ENCODE measurements at places on chromosomes 11 and 22.
A peak's percentile ranks its signal among the peaks of the same experiment; 100 is the strongest.

- DNase-seq: no peak
Observed at GRCh38 chr11:3010004-3010403, 17.9 kb upstream of the NAP1L4 start.

GRCh38 chr22:25482868-25483639 is 81.4 kb upstream of the GRK3 start:
- no peak for DNase-seq

DNA sequence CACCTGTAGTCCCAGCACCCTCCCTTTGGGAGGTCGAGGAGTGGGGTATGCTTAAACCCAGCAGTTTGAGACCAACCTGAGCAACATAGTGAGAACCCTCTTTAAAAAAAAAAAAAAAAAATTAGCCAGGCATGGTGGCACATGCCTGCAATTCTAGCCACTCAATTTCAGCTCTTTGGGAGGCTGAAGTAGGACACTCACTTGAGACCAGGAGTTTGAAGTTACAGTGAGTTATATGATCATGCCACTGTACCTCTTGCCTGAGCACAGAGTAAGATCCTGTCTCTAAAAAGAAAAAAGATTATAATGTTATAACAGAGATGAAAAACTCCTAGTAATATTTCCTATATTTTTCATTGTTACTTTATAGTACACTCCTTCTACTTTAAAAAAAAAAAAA is 23.9 kb downstream of the PIK3C2A start:
- no peak for DNase-seq

DNA sequence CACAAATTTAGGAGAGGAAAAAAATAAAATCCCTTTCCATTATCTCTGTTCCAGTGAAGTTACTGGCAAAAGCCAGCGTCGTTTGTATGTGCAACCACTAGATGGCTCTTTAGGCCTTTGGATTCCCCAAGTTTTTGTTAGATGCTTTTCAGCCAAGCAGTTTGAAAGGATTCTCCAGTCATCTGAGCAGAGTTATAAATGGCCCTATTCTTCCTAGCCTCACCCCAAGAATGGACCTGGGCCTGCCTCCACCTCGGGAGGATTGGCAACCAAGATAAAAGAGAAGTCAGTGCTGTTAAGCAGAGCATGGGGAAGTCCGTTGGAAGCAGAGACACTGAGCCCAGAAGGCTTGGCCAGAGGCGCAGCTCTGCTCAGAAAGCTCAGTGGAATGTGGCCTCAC is 15.4 kb downstream of the FAM181B start:
- peak; percentile 46 for DNase-seq

GRCh38 chr11:47131136-47131535 is 45.5 kb downstream of the ARFGAP2 start:
- no peak for DNase-seq

GRCh38 chr11:111019451-111019850 is 226.1 kb upstream of the POU2AF2 start:
- DNase-seq: peak; percentile 44

DNA sequence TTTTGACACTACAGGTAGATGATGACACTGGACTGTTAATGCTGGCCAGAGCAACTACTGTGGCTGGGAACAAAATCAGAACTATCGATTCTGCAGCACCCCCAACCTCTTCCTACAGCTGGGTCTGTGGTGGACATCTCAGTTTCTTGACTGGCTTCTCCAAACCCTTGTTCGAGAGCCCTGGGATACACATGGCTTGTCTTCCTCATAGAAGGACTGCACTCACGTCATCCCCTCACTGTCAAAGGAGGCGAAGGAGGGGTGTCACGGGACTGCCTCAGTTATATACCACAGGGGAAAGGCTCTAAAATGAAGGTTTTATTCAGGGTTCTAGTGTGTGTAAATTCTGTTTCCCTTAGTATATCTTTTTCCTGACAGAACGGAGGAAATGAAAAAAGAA is 44.9 kb downstream of the PITPNB start:
- DNase-seq: no peak

- no peak for DNase-seq
Observed at GRCh38 chr11:50278756-50279155, 246.1 kb downstream of the OR4C45 start.

DNA sequence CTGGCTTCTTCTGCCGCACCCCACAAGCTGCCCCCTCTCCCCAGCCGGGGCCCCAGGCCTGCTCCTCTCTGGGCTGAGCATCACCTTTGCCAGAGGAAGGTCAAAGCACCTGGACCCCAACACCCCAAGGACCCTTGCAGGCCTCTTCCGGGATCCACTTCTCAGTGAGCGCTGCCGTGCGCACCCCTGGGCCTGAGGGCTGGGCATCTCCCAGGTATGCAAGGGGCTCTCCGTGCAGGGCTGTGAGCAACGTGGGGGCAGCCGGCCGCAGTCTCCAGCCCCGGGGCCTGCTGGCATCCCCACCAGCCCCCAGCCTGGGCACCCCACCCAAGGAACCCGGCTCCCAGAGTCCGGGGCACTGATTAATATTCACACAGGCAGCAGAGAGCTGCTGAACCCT is 64.0 kb downstream of the BRD1 start:
- no peak for DNase-seq

GRCh38 chr11:72441752-72442207 is 7.4 kb upstream of the CLPB start:
- DNase-seq: no peak

DNA sequence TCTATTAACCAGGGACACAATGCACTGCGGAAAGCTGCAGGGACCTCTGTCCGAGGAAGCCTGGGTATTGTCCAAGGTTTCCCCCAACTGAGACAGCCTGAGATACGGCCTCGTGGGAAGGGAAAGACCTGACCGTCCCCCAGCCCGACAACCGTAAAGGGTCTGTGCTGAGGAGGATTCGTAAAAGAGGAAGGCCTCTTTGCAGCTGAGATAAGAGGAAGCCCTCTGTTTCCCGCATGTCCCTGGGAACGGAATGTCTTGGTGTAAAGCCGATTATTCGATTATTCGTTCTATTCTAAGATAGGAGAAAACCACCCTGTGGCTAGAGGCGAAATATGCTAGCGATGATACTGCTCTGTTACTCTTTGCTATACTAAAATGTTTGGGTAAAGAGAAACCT is 5.2 kb downstream of the BET1L start:
- DNase-seq: peak; percentile 19

- DNase-seq: peak; percentile 31
Observed at GRCh38 chr11:118401880-118402590, 629 bp downstream of the ATP5MG start.

- peak; percentile 67 for DNase-seq
Observed at GRCh38 chr22:40525250-40525884, 111.2 kb downstream of the MRTFA start.

DNA sequence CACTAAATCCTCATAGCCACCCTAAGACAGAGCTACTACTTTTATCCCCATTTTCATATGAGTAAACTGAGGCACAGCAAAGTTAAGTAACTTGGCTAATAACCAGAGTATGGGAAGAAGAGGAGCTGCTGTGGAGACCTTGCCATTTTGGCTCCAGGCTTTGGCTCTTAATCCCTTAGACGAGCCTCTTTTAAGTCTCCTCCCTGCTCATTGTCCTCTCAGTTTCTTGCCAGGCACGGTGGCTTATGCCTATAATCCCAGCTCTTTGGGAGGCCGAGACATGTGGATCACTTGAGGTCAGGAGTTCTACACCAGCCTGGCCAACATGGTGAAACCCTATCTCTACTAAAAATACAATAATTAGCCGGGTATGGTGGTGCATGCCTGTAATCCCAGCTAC is 78.6 kb downstream of the PRR5L start:
- DNase-seq: no peak

- no peak for DNase-seq
Observed at GRCh38 chr11:9302448-9302847, 11.9 kb downstream of the TMEM41B start.

DNA sequence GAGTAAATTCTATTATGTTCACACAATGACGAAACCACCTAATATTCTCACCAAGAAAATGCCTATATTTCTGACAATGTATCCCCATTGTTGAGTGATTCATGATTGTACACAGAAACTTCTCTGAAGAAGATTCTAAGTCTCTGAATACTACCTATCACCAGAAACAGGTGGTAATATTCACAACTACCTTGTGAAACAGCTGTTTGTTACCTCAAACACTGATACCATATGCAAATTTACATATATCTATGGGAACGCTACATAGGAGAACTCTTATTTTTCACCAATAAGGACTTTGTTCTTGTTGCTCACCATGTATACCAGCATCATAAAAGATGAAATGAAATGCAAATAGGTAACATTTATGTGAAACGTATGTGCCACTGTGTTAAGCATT is 59.3 kb downstream of the PDGFD start:
- no peak for DNase-seq

GRCh38 chr22:38935023-38935422 is 22.4 kb upstream of the APOBEC3A start:
- DNase-seq: no peak

DNA sequence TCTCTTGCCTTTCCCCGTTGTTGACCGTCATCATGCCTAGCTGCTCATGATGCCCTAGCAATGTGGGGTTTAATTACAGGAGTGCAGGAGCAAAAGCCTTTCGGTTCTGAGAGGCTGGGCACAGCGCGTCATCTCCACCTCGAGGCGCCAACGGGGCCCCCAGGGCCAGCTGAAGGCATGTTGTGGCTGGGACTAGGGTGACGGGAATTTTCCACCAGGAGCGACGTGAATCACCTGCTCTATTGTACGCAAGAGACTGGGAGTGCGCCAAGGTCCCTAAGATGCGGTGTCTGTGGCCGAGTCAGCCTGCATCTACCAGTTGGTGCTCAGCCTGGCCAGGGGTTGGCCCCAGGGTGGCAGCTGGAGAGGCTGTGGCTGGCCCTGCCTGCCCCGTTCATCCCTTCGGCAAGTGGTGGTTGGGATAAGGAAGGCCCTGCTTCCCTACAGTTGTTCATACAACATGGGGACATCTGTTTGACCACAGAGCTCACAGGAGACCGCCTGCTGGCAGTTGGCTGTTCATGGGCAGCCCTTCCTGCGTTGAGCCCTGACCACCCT is 1175.6 kb downstream of the BRD1 start:
- no peak for DNase-seq

GRCh38 chr22:41197038-41197972 is 7.8 kb upstream of the L3MBTL2 start:
- DNase-seq: peak; percentile 92

- no peak for DNase-seq
Observed at GRCh38 chr11:26779074-26779865, 57.4 kb upstream of the SLC5A12 start.

- DNase-seq: no peak
Observed at GRCh38 chr11:57513452-57513795, 2.1 kb downstream of the SLC43A1 start.

- DNase-seq: no peak
Observed at GRCh38 chr11:78400116-78400515, 17.5 kb downstream of the GAB2 start.

DNA sequence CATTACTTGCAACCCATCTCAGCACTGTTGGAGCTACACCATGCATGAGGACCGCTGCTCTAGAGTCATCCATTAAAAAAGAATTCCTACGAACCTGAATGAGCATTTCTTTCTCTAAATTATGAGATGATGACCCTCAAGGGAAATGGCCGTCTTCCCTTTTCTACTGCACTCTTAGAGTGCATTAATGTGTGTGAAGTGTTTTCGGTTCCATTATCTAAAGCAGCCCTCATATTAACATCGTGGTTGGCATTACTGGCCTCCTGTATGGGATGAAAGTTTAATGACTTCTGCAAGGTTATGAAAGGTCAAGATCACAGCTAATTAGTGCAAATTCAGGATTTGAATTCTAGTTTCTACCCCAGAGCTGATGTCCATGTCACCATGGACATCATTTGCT is 16.7 kb downstream of the CD44 start:
- DNase-seq: no peak

DNA sequence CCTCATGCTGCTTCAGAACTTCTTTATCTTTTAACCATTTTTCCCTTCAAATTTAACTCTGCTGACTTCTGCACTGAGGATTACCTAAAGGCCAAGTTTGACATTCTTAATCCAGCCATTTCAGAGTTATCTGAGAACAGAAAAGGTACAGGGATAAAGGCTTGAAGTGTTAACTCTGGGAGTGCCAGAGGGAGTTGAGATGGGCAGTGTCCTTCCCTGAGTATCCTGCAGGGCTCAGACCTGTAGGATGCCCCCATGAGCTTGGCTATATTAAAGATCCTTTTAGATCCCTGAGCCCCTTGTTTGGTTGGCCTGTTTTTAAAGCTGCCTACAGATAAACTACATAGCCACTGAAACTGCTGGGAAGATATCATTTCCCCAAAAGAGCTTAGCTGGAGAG is 268.4 kb upstream of the KIRREL3 start:
- DNase-seq: no peak

GRCh38 chr11:25159341-25159740 is 662.5 kb downstream of the LUZP2 start:
- DNase-seq: no peak

GRCh38 chr11:114132417-114132816 is 72.9 kb downstream of the ZBTB16 start:
- no peak for DNase-seq

GRCh38 chr11:118834427-118835028 is 43.6 kb upstream of the DDX6 start:
- peak; percentile 91 for DNase-seq

- DNase-seq: peak; percentile 100
Observed at GRCh38 chr22:49852898-49853894, at the start of gene ZBED4. TSS of gene ZBED4 (plus strand) at chr22:49853844. CDS start at chr22:49883663, 29,819 bp downstream.

GRCh38 chr11:11442791-11443190 is 89.7 kb upstream of the CSNK2A3 start:
- DNase-seq: no peak

- no peak for DNase-seq
Observed at GRCh38 chr22:28899199-28899853, 16.0 kb downstream of the ZNRF3 start.

DNA sequence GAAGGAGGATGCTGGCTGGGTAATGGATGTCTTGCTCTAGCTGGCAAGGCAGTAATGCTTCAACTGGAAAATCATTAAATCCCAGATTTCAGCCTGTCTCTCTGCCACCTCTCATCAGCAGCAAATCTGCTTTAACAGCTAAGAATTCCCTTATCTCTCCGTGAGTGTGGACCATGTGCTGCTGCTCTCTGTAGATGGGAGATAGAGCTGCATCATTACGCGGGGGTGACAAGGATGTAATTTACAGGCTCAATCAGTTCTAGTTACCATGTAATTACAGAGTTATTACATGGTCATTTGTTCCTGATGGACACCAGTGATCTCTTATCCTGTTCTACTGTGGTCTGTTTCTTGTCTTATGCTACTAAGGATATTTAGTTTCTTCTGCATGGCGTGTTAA is 665.4 kb downstream of the NTM start:
- DNase-seq: no peak

DNA sequence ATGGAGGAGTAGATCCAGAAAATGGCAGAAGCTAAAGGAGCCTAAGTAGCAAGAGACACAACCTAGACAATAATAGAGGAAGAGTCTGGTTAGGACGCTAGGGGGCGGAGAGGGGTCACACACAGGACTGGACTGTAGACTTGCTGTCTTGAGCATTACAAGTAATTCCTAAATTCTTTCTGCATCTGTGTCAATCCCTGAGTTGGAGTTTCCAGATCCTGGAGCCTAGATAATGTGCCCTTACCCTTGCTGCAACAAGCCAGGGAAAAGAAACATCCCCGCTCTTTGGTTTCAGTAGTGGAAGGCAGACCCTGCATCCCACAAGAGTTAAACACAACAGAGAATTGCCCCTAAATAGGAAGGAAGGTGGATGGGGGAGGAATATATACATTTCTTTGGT is 14.9 kb upstream of the CCDC73 start:
- peak; percentile 69 for DNase-seq
